Mesothelial cell of epicardium (in vitro differentiated cells): ENCODE measurements at places on chromosomes 2 and 18.

GRCh38 chr2:40405465-40405864, 46.4 kb downstream of the SLC8A1 start:
- no peak for DNase-seq

GRCh38 chr18:74084184-74084855, 63.3 kb downstream of the FBXO15 start:
- DNase-seq: no peak

DNA sequence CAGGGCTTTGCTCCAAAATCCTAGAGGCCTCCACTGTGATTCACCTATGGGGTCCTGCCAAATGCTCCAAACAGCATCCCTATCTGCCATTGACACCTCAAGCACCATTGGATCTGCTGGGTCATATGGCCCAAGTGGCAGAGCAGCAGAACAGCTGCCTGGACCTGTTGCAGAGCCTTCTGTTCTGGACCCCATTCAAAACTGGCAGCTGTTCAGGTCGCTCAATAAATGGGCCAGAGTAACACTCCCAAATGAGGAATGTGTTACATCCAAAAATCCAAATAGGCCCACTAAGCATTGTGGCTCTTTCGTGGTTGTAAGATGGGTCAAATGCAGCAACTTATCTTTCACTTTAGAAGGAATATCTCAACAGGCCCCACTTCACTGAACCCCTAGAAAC, 783.6 kb downstream of the DCDC2C start:
- no peak for DNase-seq

DNA sequence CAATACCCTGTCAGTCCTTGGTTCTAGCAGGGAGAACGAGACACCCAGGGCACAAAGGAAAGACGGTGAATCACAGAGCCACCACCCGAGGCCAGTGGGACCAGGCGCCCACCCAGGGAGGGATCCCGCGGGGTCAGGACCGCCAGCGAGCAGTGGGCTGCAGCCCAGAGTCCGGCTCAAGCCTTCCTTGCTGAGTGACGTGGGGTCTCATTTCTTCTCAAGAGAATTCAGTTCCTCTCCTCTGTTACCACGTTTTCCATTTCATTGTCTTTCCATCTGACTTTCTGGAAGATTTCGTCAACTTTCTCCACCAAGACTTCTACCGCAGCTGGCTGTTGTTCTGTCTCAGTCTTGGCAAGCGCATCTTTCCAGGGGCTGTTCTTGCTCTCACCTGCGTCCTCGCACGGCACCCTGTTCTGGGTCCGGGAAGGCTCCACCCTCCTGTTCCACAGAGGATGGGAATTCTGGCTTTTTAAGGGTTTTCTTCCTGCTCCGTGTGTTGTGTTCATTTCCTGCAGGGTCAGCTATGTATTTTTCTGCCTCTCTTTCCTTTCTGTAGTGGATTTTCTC, 248.6 kb downstream of the NDUFA10 start:
- DNase-seq: no peak

- no peak for DNase-seq
Observed at GRCh38 chr2:27350106-27350693, 6.4 kb downstream of the GTF3C2 start.
